CD4-positive, alpha-beta T cell (primary cell): ENCODE measurements at places on chromosomes 12 and 14.

- no peak for DNase-seq
These were observed 26.7 kb upstream of the G2E3 start for GRCh38 chr14:30532264-30532663.

- no peak for DNase-seq
These were observed 150.1 kb upstream of the LRIG3 start for GRCh38 chr12:59070322-59070933.

GRCh38 chr12:85843606-85844310 lies 7.5 kb upstream of the RASSF9 start:
- DNase-seq = no peak

- no peak for DNase-seq
These were observed 102.8 kb downstream of the RPAP3 start for GRCh38 chr12:47602949-47603558.

DNA sequence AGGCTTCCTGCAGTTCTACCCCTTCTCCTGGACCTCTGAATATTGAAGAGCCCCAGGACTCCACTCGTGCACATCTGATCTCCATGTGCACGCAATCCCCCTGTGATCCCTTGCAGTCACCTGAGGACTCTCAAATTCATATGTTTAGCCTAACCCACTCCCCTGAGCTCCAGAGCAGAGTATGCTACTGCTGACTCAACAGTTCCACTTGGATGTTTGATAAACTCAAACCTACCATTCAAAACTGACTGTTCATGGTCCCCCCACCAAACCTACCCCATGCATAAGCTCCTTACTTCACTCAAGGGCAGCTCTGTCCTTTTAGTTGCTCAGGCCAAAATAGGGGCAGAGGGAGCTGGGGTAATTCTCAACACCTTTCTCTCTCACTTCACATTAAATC lies 96.0 kb downstream of the DNAI7 start:
- no peak for DNase-seq

DNA sequence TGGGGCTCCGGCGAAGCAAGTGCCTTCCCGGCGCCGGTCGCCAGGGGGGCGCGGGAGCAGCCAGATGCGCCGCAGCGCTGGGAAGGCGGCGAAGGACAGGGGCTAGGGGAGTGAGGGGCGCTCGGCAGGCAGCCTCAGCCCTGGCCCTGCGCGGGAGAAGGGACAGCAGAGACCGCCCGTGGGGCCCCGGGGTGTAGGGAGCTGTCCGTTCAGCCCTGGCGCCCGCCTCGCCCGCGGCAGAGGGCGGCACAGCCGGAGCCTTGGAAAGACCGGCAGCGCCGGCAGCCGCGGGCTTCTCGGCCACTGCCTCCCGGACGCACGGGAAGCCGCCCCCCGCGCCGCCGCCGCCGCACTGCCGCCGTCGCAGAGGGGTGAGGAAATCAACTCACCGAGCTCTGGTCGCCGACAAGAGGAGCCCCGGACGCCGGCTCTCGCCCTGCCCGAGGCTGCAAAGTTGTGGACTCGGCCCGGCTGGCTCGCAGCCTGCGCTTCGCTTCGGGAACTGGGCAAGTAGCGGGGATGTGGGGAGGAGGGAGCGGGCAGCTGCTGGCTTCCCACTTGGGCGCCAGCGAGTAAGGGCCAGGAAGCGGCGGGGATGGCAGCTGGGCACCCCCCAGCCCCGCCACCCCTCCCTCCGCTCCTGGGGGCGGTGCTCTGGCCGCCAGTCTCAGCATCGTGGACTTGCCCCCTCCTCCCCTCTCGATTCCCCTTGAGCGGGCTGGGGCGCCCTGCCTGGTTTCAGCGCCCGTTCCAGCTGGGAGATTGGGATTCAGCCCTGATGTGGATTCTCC lies at the start of gene ZDHHC22:
ZDHHC22 (minus strand) TSS at position 578 of the 791 bp plus-strand sequence. CDS start 2,053 bp downstream, outside the sequence.
- DNase-seq = no peak

DNA sequence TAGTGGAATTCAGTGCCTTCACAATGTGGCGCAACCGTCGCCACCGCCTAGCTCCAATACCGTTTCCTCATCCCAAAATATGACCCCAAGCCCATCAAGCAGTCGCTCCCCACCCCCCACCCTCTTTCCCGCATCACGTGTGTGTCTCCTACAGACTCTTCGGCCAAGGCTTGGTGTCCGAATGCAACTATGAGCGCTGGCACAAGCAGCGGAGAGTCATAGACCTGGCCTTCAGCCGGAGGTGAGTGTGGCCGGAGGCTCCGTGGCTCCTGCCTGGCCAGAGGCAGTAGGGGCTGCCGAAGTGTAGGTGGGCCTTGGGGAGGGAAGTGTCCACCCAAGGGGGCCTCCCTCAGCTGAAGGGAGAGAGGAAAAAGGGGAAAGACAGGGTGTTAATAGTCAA lies 15.8 kb downstream of the CYP46A1 start:
- no peak for DNase-seq

GRCh38 chr12:130596241-130596640 lies 119.9 kb downstream of the RIMBP2 start:
- no peak for DNase-seq

GRCh38 chr12:17661250-17661649 lies 428.7 kb downstream of the RERGL start:
- no peak for DNase-seq

DNA sequence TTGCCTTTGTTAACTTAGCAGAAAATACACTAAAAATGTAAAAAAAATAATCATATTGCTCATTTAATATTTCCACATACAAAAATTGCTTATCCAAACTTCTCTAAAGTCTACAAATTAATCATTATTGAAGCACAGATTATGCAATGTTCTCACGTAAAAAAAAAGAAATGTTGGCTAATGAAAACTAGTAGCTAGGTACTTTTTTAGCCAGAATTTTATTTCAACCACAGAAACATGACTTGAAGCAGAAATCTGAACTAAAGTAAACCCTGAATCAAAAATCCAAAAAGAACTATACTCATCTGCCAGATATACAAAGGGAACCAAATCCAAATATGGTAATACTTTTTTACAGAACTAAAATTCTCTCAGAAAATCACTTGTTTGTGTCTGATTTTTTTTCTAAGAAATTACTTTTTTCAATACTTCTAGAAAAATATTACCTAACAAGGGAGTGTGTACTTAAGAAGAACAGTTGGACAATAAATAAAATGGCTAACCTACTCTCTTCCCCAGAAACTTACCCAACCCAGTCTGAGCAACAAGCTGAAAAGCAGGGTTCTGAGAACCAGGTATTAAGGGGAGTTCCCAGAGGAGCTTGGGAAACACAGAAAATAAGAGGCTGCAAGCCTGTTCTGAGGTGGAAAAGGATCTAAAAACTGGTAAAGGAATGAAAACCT lies 78.4 kb upstream of the RAP1B start:
- no peak for DNase-seq

DNA sequence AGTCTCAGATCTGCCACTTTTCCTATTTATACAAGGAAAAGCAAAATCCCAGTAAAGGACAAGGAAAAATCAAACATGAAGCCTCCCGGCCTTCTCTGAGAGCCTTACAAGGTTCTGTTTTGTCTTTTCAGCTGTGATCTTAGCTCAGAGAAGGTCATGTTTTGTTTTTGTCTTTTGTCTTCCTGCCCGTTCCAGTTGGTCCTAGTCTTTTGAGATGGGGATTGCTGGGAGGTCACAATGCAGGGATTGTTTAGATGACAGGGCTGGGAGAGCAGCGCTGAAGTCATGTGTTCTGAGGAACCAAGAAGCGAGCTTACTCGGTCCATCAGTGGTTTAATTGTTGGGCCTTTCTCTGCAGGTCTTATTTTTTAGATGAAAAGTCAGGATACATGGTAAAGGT lies 6.0 kb downstream of the PLEKHH1 start:
- DNase-seq = no peak

DNA sequence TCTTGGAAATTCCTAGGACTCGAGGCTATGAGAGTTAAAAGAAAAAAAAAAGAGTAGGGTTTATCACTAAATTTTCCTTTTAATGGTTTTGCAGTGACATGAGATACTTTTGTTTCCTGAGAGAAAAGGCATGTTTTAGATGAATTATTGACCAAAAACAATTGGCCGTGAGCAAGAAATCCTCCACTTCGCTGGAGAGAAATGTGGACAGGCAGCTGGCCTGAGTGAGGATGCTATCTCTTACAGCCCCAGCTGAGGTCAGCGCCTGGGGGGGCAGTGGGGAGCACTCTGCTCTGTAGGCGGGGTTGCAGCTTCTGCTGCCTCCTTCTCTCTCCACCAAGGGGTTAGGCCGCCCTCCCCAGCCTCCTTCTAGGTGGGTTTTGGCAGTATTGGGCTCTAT lies 54.7 kb downstream of the PRIMA1 start:
- DNase-seq = no peak

- no peak for DNase-seq
These were observed 315 bp downstream of the LTB4R2 start for GRCh38 chr14:24310265-24310645.

GRCh38 chr12:102824218-102824835 lies 92.7 kb downstream of the PAH start:
- DNase-seq = no peak

DNA sequence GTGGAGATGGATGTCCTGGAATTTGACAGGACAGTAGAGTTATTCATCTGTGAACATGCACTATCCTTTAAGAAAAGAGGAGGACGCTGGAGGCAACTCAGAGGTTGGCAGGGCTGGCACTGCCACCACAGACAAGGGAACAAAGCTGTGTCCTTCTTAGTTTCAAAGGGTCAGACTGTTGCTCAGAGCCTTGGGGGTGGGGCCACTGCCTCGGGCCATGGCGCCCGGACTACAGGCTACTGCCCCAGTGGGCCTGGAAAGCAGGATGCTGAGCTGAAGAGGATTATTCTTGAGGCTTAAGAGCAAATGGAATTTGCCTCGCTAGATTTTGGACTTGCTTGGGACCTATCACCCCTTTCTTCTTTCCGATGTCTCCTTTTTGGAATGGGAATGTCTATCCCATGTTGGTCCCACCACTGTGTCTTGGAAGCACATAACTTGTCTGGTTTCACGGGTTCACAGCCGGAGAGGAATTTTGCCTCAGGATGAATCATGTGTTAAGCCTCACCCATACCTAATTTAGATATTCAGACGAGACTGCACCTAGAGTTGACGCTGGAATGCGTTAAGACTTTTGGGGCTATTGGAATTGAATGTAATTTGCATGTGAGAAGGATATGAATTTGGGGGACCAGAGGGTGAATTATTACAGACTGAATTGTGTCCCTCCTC lies 114.8 kb upstream of the RFLNA start:
- DNase-seq = no peak

- DNase-seq = no peak
These were observed 340.5 kb downstream of the FUT8 start for GRCh38 chr14:65753061-65753460.

GRCh38 chr14:33563901-33564197 lies 387.0 kb downstream of the EGLN3 start:
- DNase-seq = no peak

DNA sequence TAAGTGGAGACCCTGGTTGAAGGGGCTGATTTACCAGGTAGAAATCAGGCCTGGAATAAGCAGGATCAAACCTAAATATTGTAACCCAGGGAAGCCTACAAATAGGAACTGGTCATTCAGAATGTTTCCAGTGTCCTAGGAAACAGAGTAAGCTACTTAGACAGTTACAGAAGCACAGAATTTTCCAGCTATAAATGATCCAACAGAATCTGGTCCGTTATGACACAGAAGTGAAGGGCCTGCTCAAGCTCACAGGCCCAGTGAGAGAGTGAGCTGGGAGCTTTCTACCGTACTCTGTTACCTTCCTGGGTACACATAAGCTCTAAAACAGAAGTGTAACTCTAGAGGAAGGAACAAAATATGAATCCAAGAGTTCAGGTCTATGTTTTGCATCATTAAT lies 119.1 kb downstream of the TTC7B start:
- no peak for DNase-seq

DNA sequence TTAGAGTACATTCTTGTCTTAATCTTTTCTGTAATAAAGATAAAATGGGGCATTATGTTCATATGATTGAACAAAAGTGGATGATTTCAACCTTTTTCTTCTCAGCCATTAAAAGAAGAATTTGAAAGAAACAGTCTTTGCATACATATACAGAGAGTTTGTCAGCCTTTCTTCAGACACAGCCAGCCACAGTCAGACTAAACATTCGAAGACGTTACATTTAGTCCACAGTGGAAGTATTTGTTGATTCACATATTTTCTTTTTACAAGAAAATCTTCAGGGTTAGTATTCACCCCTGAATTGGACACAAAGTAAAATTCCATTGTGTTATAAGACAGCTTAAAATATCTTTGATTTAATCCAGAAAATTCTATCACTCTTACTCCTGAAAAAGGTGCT lies 36.2 kb downstream of the ETV6 start:
- no peak for DNase-seq

DNA sequence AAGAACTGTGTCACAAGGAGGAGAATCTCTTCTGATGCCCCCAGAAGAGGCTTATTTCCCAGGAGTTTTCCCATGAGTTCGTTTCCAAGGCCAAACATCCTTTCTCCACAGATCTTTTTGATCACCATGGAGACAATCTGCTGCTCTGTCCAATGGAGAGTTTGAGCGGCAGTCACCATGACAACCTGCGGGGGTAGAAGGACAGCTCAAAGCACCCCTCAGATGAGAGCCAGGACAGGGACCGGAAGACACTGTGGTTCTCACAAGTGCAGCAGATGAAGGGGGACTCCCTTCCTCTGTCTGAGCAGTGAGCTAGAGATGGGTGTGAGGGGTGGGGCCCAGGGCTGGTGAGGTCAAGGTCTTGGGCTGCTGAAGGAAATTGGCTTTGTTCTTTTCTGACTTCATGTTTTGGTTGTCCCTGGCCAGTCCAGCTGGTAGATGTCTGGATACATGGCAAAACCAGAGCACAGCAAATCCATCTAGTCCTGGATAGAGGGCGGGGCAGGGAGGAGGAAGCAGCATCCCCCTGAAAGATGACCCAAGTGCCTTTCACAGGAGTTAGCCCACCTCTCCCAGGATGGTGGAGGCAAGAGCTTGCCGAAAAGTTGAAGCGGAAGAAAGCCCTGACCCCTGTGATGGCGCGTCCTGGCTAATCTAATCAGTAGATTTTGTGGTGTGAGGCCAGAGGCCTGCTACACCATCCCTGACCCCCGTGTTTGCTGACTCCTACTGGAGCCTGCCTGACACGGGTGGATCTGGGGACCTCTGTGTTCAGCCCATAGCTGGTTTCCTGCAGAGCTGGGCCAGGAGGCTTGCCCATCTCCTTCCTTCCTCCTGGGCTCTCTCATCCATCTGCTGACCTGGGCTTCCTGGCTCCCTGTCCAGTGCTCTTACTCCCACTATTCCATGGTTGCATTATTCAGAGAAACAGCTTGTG lies 24.4 kb downstream of the DHRS2 start:
- DNase-seq = peak; percentile 21

- DNase-seq = no peak
These were observed 40.5 kb upstream of the C14orf132 start for GRCh38 chr14:95998656-95999055.

DNA sequence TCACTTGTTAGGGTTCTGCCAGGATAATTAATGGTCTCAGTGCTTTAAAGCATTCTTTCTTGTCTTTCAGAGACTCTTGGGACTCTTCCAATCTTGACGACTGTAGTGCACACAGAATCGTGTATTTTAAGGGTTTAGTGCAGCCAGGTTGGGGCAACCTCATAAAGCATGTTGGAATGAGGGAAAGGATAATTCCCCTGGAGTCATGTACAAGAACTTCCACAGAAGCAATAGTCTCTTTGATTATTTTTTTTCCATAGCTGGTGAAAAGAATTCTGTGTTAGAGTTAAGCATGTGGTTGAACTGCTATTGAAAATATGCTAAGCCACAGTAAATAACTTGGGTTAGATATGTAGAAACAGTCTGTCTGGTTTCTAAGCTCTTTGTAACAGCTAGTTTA lies 246.8 kb upstream of the DAAM1 start:
- DNase-seq = no peak
